Hematopoietic multipotent progenitor cell (in vitro differentiated cells): ENCODE measurements at places on chromosomes 7 and 10.

DNA sequence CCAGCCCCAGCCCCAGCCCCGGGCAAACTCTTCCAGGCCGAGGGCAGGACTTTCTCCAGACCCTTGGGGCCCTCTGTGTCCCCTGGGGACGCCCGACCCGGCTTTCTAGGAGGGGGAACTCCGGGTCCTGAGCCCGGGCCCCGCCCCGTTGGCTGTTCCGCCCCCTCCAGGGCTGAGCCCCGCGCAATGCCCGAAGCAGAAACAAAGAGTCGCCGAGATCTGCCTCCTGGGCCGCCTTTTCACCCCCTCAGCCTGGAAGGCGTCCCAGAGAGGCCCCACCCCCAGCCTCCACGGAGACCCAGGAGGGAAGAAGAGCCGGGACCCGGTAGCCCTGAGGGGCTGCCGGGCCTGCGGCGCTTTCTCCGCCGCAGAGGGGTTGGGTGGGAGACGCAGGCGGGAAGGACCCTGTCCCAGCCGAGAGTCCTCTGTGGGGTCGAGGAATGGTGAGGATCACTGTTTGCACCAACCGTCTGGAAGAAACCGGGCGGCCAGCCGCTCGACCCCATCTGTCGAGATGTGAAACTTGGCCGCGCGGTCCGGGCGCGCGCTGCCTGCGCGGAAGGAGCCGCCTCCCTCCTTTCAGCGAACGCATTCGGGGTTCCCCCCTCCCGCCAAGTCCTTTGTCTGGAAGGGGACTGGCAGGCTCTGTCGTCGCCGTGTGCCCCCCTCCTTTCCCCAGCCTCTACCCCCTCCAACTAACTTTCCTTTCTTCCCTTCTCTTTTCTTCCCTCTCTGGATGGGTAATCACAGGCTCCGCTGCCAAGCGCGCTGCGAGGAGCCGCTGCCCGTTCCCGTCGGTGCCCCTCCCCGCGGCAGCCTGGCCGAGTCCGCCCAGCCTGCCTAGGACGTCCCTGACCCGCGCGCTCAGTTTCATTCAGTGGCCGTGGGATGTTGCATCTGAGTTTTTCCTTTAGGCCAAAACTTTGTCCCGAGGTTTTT lies 10.2 kb downstream of the EN2 start:
- no peak for DNase-seq

- DNase-seq = no peak
Measured at GRCh38 chr7:12220389-12221046, 9.4 kb downstream of the TMEM106B start.

- no peak for DNase-seq
Measured at GRCh38 chr7:45400680-45401079, 173.5 kb upstream of the ADCY1 start.

DNA sequence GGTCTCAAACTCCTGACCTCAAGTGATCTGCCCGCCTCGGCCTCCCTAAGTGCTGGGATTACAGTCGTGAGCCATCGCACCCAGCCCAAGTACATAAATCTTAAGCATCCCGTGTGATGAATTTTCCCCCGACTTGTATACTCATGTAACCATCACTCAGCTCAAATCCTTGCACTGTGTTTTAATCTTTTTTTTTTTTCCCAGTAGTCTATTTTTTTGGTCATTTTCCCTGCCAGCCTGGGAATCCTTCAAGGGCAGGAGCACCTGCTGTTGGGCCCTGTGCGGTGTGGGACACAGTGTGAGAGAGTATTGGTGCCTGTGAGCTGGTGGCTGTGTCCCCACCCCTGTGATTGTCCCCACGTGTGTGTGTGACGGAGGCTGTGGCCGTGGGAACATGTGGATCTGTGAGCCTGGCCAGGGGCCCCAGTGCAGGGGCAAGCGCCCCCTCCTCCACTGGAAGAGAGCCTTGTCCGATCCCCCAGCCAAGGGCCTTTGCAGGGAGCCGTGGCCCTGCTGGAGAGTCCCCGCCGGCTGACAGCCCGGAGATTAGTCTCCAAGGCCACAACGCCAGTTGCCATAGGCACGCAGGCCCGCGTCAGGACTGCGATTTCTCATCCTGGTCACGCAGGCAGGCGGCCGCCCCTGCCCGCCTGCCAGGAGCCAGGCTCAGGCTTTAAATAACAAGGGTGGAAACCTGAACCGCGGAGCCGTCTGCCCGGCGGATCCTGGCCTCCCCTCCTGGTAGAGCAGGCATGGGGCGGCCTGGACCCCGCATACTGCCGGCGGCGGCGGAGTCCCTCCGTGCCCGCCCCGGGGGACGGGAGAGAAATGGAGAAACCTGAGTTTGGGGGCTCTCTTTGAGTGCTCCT lies 26.5 kb downstream of the GTF2IRD1 start:
- no peak for DNase-seq

DNA sequence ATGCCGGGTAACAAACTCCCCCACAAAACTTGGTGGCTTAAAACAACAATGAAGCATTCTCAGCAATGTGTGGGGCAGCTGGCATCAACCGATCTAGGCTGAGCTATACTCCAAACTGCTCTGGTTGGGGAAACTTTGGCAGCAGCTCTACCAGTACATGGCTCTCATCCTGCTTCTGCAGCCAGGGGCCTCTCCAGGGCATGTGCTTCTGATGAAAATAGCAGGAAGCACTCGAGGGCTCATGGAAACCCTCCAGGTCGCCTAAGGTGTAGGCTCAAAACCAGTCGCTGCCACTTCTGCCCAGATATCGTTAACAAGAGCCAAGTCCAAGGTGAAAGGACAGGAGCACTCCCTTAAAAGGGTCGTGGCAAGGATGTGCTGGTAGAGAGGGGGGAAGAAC lies 134.1 kb downstream of the TEX36 start:
- DNase-seq = no peak

- DNase-seq = no peak
Measured at GRCh38 chr7:116443646-116444045, 55.9 kb upstream of the CAV2 start.

- DNase-seq = peak; percentile 42
Measured at GRCh38 chr7:99365318-99366141, 9.0 kb upstream of the ARPC1B start.

- DNase-seq = no peak
Measured at GRCh38 chr7:46033592-46033991, 112.5 kb upstream of the IGFBP3 start.

DNA sequence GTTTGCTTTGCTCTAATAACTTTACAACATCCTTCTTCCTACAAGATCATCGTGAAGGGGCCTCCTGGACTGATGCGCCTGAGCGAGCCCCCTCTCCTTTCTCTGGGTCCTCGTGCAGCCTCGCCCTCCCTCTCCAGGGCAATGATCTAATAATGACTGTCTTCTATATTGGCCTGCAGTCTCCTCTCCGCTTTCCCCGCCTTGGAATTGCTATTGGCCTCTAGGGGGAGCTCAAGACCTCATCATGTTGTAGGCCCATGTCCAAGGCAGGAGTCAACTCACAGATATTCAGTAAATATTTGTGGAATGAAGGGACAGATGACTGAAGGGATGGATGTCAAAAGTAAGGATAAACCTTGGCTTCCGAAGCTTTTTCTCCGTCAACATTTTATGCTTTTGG lies 1180.3 kb downstream of the TYW1 start:
- peak; percentile 61 for DNase-seq

DNA sequence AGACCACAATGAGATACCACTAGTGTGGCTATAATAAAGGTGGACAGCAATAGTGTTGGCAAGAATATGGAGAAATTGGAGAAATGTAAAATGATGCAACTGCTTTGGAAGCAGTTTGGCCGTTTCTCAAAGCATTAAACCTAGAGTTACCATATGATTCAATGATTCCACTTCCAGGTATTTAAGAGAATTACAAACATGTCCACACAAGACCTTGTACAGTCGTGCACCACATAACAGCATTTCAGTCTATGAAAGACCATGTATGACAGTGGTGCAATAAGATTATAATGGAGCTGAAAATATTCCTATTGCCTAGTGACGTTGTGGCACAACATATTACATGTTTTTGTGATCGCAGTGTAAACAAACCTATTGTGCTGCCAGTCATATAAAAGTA lies 29.6 kb downstream of the CCDC172 start:
- no peak for DNase-seq

GRCh38 chr7:149558149-149558861 lies 60.7 kb upstream of the ZNF746 start:
- no peak for DNase-seq

DNA sequence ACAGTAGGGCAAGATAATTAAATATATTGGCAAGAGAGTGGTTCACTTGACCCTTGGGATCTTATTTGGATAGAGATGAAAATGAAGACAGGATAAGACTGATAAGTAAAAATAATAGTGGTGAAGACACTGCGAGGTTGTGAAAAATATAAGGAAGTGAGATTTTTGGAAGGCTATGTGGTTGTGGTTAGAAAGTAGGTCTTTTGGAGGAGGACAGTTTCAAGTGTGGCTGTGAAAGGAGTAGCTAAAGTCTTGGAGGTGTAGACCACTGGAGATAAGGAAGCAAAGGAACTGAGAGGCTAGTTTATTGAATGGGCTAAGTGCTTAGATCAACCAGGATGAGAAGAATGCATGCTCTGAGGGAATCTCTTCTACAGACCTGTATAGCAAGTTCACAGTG lies 11.2 kb downstream of the MIOS start:
- DNase-seq = no peak

- no peak for DNase-seq
Measured at GRCh38 chr7:22093936-22094335, 148.2 kb upstream of the CDCA7L start.

- no peak for DNase-seq
Measured at GRCh38 chr7:25598765-25599164, 370.5 kb upstream of the NPVF start.

- no peak for DNase-seq
Measured at GRCh38 chr10:1551636-1552338, 185.5 kb downstream of the ADARB2 start.

- DNase-seq = no peak
Measured at GRCh38 chr7:13748998-13749397, 240.5 kb downstream of the ETV1 start.

GRCh38 chr10:10527861-10528562 lies 489.7 kb upstream of the CELF2 start:
- no peak for DNase-seq

GRCh38 chr10:6135039-6135438 lies 46.2 kb downstream of the RBM17 start:
- no peak for DNase-seq

DNA sequence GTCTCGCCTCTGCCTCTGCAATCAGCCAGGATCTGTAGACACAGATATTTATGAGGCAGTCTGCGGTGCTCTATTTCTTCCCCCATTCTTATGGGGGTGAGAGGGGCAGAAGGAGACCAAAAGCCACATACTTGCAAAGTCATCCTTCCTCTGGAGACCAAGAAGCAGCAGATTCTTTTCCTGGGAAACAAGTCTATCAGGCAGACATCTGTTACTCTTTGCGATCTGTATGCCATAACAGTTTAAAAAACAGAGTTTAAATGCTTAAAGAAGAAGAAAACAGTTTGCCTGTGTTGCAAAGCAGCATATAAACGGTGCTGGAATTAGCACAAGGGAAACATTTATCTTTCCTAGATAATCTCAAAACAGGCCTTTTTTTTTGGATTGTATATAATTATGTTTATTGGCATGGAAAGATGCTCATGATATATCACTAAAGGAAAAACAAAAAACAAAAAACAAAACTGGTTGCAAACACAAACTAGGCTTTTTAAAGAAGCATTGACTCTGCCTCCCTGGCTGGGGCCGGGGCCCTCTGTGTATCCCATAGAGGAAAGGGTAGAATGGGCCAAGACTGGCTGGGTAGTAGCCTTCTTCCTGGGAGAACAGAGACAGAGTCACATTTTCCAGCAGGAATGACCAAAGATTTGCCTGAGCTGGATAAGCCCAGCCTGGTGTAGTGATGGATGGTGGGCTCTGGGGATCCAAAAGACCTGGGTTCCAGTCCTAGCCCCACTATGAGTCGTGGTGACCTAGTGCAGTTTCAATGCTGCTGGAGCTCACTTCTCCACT lies 50.4 kb downstream of the RGS10 start:
- no peak for DNase-seq

- no peak for DNase-seq
Measured at GRCh38 chr10:33352175-33352574, 17.7 kb upstream of the NRP1 start.

DNA sequence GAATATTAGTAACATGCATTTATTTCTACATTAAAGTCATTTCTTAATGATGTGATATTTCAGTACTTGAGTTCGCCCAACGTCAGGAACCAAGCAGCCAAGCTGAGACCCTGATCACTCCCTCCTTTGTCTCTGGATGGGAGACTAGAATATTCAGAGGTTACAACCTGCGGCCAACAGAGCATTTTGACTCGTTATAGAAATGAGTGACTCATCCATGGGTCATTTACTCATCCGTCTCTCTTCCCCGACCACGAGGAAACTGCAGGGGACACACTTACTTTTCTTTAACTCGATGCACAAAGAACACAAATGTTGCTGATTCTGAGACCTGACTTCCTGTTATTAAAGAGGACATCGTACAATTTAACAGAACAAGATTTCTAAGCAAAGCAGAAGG lies 343.3 kb downstream of the FRMD4A start:
- DNase-seq = no peak

DNA sequence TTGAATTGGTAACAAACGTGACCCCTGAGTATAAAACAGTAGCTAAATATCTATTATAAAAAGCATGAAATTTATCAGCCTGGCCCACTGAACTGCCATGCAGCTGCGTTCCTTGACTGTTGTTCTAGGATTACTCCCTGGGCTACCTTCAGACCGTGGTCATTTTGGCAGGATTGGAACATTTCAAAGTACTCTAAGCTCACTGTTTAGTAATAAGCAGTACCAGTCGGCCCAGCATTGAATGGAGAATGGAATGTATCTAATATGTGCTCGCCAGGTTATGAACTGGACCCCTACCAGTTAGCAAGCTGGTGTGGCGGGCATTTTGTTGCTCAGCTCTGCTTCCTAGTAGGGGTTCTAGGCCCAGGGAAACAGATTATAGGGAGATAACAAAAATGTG lies 112.2 kb downstream of the SEMA3C start:
- no peak for DNase-seq

DNA sequence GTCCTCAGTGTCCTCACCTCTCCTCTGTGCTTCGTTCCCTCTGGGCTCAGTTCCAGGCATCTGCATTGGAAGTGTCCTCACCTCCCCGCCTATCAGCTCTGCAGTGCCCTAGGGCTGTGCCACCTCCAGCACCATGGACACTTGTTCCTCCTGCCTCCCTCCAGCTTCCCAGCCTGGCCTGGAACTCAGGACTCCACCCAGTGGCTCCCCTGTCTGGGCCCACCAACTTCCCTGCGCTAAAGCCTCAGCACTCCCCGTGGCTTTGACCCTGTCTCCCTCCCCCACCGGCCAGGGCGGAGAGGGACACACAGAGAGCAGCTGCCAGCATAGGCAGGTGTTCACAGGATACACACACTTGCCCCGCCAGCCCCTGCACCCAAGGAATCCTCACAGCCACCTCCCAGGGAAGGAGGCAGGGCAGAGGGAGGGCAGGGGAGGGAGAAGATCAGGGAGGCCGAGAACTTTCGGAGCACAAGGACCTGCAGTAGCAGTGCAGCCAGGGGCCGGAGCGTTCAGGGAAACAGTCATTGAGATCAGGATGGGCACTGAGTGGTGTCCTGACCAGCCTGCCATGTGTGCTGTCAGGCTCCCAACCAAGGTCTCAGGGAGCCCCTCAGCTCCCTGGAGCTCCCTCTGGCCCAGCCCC lies 31.3 kb downstream of the ANXA8 start:
- no peak for DNase-seq

- DNase-seq = no peak
Measured at GRCh38 chr10:53314876-53315275, 542.3 kb upstream of the MBL2 start.
